H1 (cell line): ENCODE measurements at places on chromosomes 7 and 10.

DNA sequence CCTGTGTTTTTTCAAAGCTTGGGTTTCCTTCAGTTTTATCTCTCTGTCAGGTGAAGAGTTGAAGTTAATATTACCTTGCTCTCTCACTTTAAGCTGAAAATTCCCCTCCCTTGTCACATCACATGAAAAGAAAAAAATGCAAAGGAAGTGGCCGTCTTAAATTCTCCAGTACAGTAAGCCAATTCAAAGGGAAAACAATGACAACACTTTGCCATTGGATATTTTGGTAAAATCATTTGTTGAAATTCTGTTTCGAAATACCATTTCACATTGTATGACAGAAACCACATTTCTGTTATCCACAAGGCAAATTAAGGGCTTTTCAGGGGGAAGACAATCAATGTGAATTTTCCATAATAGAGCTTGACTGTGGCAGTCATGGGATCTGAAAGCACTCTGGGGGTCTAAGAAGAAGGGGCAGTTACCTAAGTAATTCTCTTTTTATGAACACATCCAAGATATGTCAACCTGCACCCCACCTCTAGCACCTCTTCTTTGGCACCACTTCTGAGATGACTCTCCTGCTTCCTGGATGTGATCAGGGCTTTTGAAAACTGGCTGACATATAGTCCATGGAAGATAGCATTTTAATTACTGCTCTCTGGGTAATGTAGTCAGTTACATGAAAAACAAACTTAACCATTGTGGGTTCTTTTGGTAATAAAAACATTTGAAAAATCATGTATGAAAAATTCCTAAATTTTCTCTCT is 63.8 kb downstream of the ENTPD1 start:
- no peak for DNase-seq

GRCh38 chr7:24825381-24825794 is 68.1 kb upstream of the GSDME start:
- DNase-seq = no peak

- no peak for DNase-seq
These were observed 9.5 kb upstream of the IDI2 start for GRCh38 chr10:1035201-1035600.

DNA sequence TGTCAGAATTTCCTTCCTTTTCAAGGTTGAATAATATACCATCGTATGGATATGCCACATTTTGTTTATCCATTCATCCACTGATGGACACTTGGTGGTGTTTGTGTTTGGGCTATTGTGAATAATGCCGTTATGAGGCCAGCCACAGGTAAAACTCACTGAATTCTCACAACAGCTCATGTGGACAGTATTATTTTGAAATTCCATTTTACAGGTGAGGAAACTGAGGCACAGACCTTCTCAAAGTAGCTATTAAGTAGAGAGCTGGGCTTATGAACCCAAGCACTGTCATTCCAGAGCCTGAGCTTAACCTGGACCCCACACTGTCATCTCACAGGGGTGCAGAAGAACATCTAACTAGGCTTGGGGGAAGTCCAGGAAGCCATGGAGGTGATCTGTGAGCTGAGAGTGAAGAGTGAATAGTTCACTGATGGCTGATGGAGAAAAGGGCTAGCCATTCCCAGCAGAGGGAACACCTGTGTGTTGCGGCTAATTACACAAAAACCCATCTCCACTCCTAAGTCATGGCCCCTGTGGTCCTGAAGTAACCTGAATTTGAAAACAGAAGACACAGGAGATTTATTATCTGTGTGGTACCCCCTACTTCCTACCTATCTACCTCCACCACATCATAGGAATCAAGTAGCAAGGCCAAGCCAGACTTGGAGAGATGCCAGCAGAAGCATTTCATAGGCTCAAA is 8.7 kb downstream of the INMT start:
- no peak for DNase-seq

GRCh38 chr7:91140982-91141381 is 123.3 kb upstream of the FZD1 start:
- no peak for DNase-seq

DNA sequence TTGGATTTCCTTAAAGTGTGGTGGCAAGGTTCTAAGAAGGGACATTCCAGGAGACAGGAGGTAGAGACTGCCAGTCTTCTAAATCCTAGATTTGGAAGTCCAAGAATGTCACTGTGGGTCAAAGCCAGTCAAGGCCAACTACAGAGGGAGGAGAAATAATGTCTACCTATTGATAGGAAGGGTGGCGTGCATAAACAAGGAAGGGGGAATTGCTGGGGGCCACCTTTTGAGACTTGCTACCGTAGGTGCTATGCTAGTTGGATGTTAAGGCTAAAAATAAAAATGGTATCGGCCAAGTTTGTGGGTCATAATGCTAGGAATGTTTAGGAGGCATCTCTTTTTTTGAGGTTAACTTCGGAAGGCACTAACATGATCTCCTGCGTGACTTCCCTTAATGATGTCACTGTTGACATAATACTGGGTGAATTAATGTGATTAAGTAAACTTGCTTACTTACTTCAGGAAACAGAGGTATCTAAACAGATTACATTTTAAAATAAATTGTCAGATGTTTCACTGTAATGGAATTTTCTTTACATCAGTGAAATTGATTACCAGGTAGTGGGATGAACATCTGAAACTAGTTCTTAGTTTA is 4.8 kb downstream of the BTRC start:
- no peak for DNase-seq

- DNase-seq = no peak
These were observed 184.7 kb upstream of the PCDH15 start for GRCh38 chr10:54985732-54986131.

- DNase-seq = no peak
These were observed 118.2 kb upstream of the KAT6B start for GRCh38 chr10:74708246-74708645.

GRCh38 chr10:77531441-77532001 is 106.1 kb downstream of the KCNMA1 start:
- DNase-seq = no peak

DNA sequence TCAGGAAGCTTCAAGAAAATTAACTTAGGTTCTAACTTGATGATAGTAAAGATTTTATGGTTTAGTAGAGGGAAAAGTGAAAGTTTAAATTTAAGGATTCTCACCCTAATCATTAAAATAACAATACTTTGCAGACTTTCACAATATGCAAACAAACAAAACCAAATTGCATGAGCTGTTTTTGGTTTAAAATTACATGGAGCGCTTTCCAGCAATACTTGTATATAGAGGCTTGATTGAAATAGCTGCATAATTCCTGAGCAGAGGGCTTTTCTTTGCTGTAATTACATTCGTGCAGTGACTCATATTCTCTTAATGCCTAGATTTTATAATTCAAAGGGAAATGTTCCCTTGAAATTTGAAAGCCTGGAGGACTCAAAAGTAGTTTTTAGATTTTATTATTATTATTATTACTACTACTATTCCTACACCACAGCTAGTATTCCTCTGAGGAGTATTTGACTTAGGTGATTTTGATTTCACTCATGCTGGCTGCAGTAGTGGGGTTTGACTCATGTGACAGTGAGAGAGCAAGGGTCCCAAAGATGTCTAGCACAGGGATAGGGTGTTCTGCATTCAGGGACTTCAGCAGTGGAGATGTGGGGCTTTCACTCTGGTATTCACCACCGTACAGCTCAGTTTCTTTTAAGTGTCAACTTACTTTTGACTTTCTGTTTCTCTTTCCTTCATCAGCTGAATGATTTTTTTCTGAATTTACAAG is 138.1 kb downstream of the ADAM22 start:
- no peak for DNase-seq

GRCh38 chr10:71627956-71628355 is 91.6 kb downstream of the C10orf105 start:
- no peak for DNase-seq

GRCh38 chr7:128871050-128871449 is 8.4 kb downstream of the ATP6V1F start:
- no peak for DNase-seq

DNA sequence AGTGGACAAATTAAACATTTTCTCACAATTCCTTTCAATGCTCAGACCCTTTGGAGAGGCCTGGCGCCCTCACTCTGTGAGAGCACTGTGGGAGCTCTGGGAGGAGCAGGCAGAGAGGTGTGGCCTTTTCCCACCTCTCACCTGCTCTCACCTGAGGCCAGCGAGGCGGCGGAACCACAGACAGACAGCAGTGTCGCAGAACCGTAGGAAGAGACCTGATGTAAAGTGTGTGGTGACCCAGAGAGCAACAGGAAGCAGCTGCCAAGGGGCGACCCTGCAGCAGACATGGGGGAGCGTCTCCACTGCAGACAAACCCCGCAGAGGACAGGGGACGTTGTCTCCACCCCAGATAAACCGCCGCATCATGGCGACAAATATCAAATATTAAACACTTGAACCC is 15.6 kb upstream of the PARP12 start:
- no peak for DNase-seq

- no peak for DNase-seq
These were observed 99.6 kb upstream of the LYZL1 start for GRCh38 chr10:29189256-29189655.

DNA sequence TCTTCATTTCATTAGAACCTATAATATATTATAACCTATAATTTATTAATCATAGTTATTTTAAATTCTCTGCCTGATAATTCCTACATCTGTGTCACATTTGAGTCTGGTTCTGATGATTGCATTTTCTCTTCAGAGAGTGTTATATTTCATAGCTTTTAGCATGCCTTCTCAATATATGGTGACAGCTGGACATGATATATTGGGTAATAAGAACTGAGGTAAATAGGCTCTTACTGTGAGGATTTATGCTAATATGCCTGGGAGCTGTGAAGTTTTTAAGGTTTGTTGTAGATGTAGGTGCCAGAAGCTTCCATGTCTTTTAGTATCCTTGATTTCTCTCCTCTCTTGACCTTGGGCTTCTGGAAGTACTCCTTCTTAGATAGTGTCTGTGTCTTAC is 325.9 kb upstream of the SEMA3D start:
- DNase-seq = no peak

GRCh38 chr7:151381348-151382078 is 28.3 kb downstream of the WDR86 start:
- peak; percentile 84 for DNase-seq

GRCh38 chr7:82049891-82050533 is 280.2 kb upstream of the HGF start:
- DNase-seq = no peak

DNA sequence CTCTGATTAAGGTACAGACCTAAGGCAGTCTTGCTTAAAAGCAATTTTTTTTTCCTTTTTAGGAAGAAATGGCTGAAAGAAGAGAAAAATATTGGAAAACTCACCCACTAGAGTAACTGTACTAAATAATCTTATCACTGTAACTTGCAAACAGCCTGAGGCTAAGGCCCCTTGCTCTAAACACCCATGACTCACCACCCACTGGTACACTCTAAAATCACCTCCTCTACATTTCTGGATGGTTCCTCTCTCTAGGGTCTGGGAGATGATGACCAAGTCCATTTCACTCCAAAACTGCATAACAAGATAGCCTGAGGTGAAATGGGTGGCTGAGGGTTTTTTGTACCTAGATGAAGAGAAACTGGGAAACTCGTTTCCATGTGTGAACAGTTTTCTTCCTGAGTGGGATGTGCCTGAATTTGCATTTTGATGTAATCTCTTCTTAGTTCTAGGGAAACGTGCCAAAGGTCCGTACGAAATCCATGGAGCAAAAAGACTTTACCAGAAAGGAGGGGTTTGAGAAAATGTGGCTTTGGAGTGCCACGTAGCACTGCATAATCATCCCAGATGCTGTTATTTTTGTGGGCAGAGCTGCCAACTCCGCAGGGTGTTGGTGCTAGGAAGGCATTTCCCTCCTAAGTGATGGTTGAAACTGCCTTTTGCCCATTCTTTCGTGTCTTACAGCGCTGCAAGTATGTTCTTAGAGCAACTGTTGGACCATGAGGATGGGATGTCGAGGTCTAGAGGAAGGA is 113.5 kb upstream of the C10orf90 start:
- DNase-seq = no peak

GRCh38 chr7:116727432-116728009 is 55.5 kb downstream of the MET start:
- no peak for DNase-seq

DNA sequence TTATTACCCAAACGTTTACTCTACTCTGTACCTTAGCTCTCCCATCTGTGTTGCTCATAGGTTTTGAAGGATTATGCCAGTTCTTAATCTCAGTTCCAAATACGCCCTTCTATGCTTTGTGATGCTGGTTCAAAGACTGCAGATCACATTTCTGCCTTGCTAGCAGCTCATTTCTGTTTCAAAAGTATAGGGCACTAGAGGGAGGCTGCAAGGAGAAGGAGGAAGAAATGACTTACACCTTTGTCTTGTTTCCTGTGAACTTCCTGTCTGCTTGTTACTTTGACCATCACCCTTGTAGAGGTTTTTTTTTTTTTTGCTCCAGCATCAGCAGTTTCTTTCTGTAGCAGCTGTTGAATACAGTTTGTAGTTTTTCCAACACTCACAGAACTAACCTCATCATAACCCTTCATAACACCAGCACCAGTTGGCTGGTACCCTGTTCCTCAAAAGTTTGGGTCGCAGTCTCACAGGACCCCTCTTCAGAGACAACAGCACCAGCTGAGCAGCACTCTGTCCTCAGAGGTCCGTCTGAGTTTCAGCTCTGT is 16.5 kb downstream of the SLK start:
- no peak for DNase-seq

DNA sequence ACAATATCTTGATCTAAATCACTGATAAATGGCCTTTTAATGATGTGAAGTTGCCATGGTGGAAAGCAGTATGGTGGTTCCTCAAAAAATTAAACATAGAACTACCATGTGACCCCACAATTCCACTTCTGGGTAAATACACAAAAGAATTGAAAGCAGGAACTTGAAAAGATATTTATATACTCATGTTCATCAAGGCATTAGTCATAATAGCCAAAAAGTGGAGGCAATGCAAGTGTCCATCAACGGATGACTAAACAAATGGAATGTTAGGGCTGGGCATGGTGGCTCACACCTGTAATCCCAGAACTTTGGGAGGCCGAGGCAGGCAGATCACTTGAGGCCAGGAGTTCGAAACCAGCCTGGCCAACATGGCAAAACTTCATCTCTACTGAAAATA is 2.0 kb upstream of the DNAJC12 start:
- DNase-seq = no peak

DNA sequence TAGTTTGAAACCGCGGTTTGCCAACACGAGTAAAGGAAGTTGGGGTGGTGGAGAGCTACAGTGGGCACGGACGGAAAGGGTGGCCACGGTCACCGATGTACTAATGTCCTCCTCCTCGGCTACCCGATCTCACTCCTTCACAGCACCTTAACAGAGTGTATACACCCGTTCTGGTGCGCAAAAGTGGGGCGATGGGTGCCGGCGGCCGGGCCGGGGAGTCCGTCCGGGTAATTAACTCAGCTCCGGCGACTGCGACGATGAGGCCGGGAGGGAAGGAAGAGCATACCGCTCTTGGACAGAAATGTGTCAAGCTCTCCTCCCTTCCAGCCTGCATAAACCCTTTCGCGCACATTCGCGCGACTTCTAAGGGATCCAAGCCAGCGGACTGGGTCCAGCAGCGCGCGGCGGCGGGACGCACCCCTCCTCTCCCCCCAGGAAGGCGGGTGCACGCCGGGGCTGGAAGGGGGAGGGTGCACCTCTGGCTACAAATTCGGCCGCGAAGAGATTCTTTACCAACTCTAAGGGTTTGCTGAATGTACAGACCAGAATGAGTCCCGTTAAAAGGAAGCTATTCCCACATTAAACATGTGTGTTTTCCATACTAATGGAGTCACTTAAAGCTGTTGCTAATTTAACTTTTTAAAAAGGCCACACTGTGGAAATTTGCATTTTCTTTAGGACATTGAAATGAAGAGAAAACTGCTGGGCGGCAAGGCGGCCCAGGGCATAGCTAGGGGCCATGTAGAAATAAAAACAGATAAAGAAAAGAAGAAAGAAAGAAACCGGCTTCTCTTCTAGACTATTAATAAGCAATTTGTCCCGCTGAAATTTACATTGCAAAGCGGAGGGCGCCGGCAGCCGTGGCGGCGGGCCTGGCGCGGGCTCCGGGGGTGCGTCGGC is 6.6 kb upstream of the EBF3 start:
- no peak for DNase-seq
